ENCODE measurements at places on chromosomes 16 and 17.

DNA sequence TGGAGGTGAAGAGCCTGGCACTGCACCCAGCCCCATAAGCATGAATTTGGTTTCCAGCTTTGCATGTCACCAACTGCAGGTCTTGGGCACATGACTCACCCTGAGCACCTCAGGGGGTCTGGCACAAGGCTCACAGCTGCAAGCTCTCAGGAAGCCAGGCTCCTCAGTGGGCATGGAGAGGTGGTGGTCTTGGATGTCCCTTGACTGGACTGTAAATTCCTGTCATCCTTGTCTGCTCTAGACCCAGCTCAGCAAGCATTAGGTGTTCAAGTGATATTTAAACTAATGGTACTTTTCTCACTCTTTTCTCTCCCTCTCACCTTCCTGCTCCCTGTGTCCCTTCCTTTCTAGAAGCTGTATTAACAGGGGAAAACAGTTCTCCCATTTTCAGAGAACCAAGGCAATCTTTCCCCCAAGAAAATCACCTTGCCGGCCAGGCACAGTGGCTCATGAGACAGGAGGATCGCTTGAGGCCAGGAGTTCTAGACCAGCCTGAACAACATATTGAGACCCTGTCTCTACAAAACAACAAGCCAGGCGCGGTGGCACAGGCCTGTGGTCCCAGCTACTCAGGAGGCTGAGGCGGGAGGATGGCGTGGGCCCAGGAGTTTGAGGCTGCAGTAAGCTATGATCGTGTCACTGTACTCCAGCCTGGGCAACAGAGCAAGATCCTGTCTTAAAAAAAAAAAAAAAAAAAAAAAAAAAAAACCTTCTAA lies 5.1 kb upstream of the KIFC3 start:
- DNase-seq, result no peak

- DNase-seq, result no peak
These were observed 33.1 kb upstream of the COL1A1 start for GRCh38 chr17:50234581-50234980.

DNA sequence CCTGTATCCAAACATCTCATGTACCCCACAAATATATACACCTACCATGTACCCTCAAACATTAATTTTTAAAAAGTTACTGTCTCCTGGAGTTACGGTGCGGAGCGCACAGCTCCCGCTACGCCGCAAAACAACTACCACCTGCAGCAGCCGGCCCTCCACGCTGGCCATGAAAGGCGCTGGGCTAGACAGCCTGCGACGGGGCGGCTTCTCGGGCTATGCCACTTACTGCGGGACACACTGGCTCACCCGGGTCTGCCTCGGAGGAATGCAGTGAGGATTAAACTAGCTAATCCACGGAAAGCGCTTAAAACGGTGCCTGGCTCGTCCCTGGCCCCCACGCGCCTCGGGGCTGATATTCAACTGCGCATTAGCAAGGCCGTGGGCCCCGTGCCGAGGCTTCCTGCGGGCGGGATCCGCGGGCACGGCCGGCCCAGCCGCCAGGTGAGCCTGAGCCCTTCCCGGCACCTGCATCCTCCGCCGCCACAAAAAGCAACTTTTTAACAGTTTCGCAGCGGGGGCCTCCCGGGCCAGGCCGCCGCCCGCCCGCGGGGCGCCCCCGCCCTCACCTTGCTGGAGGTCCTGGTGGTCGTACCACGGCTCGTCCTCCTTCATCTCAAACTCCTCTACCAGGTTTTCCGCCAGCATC lies 633 bp downstream of the CDR2 start:
- DNase-seq, result no peak

DNA sequence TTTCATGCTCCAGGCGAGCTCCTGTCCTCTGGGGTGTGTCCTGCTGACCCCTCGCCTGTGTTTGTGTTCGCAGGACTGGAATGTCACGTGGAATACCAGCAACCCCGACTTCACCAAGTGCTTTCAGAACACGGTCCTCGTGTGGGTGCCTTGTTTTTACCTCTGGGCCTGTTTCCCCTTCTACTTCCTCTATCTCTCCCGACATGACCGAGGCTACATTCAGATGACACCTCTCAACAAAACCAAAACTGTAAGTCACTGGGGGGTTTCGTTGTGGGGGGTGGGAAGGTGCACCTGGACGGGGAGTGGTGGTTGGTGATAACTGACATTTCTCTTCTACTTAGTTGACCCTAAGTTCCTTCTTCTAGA lies 58.3 kb downstream of the ABCC1 start:
- DNase-seq, result no peak

- DNase-seq, result no peak
These were observed 46.3 kb upstream of the ICAM2 start for GRCh38 chr17:64066716-64067115.

DNA sequence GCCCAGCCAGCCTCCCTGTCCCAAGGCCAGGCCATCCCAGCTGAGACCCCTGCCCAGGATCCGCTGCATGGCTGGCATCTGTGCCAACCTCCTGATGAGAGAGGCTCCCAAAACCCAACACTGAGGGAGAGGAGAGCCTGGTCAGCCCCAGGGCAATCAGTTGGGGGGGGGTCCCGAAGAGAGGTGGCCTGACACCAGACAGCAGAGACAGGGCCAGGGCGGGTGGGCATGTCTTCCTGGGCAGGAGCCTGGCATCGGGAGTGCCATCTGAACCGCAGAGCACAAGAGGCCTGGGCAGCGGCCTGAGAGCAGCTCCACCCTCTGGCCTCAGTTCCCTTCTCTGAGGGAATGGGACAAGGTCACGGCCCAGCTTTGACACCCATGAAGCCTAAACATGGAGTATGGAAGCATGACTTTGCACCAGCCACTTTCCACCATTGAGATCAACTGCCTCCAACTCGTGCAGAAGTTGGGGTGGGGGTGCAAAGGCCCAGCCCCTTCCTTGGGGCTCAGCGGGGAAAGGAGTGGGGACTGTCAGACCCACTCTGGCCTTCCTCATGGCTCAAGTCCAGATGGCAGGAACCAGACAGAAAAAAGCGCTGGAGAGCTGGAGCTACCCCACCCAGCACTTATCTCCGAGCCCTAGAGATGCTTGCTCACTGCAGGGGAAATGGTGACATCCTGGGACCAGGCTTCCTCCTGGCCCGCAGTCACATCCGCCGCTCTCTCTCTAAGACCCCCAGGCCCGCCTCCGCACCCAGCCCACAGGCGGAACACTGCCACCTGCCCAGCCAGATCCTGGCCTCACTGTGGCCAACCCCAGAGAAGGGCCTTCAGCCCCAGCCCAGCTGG lies 9.7 kb downstream of the RHBDF2 start:
- DNase-seq, result no peak
